COR-L47 (cell line): ENCODE measurements at places on chromosomes 16 and 17.

- no peak for DNase-seq
Measured at GRCh38 chr17:33389504-33390135, 96.5 kb upstream of the ASIC2 start.

- DNase-seq = no peak
Measured at GRCh38 chr16:67499106-67499505, 15.8 kb upstream of the AGRP start.

GRCh38 chr17:2380226-2380922 lies 20.5 kb downstream of the MNT start:
- no peak for DNase-seq

- no peak for DNase-seq
Measured at GRCh38 chr17:65314212-65314611, 177.0 kb downstream of the RGS9 start.
